Bladder microvascular endothelial cell (primary cell): ENCODE measurements at places on chromosomes 7 and 10. TPM values are rescaled to one million over a fixed set of nuclear protein-coding genes. Genes with fewer than 3 reads are reported as not detected.

Gene CAV1
- total RNA-seq = 2,402 and 5,692 TPM in 2 replicates

Gene SERPINE1
- total RNA-seq = 270 and 1,595 TPM in 2 replicates

Gene MINDY3
- total RNA-seq = 17.8 and 26.0 TPM in 2 replicates

Gene TRPV6
- total RNA-seq = not detected in 2 replicates

Gene UCN3
- not detected in 2 replicates for total RNA-seq

Gene FAM237B
- not detected in 2 replicates for total RNA-seq

Gene SUN3
- total RNA-seq = not detected in 2 replicates

Gene FEZF1
- not detected in 2 replicates for total RNA-seq

Gene ANXA8L1
- not detected in 2 replicates for total RNA-seq

Gene SH2D4B
- 0.06 and 0.16 TPM in 2 replicates for total RNA-seq

Gene VWC2
- total RNA-seq = not detected in 2 replicates

Gene WNT16
- total RNA-seq = not detected in 2 replicates
